ENCODE measurements at places on chromosomes 3 and 15. TPM values are rescaled to one million over a fixed set of nuclear protein-coding genes. Genes with fewer than 3 reads are reported as not detected.

The LYSMD2 gene
- 3.8 TPM for total RNA-seq

The BRPF1 gene
- total RNA-seq: 10.5 TPM

The GOLGA8B gene
- 32.7 TPM for total RNA-seq

The CLDN18 gene
- not detected for total RNA-seq

The ZFYVE19 gene
- 16.3 TPM for total RNA-seq

The TIMP4 gene
- total RNA-seq: 4.9 TPM

The EXD1 gene
- not detected for total RNA-seq

The CRABP1 gene
- not detected for total RNA-seq

The RNU6-1 gene
- not detected for total RNA-seq

The LARP6 gene
- total RNA-seq: 69.3 TPM

The RBPMS2 gene
- total RNA-seq: not detected

The ABHD6 gene
- 7.2 TPM for total RNA-seq

The ECE2 gene
- not detected for total RNA-seq

The CACNA2D2 gene
- total RNA-seq: 0.08 TPM

The LOXL1 gene
- total RNA-seq: 63.7 TPM

The PTX3 gene
- total RNA-seq: 417 TPM

The CCDC9B gene
- total RNA-seq: 3.0 TPM

The CSPG5 gene
- total RNA-seq: 0.08 TPM

The P3H2 gene
- total RNA-seq: 8.1 TPM

The ZNF80 gene
- total RNA-seq: not detected

The FEZF2 gene
- not detected for total RNA-seq

The ANKRD63 gene
- not detected for total RNA-seq

The CIDEC gene
- total RNA-seq: not detected

The ROBO2 gene
- total RNA-seq: 9.6 TPM

The SPINK8 gene
- total RNA-seq: not detected

The DCLK3 gene
- not detected for total RNA-seq

The MAP2K5 gene
- total RNA-seq: 4.8 TPM

The CACNA2D3 gene
- total RNA-seq: not detected

The TMEM158 gene
- total RNA-seq: 25.3 TPM

The AZI2 gene
- 140 TPM for total RNA-seq

The SEMA3B gene
- total RNA-seq: 3.1 TPM

The TGM4 gene
- not detected for total RNA-seq

The LSMEM2 gene
- not detected for total RNA-seq

The LRRC57 gene
- 11.2 TPM for total RNA-seq

The C3orf70 gene
- total RNA-seq: 0.64 TPM

The CIP2A gene
- 6.7 TPM for total RNA-seq

All from epithelial cell of alveolus of lung (primary cell).